Ovary (tissue), 10 donors: ENCODE measurements at places on chromosomes 5 and 9.

GRCh38 chr5:66872736-66873331 lies 276.6 kb downstream of the MAST4 start:
- no peaks in the 10 kb centered on the region for H3K4me1 ChIP-seq
- DNase-seq, result no peak
- H3K27ac ChIP-seq, result no peak overlapping the region
- no peaks in the 10 kb centered on the region for H3K27me3 ChIP-seq

DNA sequence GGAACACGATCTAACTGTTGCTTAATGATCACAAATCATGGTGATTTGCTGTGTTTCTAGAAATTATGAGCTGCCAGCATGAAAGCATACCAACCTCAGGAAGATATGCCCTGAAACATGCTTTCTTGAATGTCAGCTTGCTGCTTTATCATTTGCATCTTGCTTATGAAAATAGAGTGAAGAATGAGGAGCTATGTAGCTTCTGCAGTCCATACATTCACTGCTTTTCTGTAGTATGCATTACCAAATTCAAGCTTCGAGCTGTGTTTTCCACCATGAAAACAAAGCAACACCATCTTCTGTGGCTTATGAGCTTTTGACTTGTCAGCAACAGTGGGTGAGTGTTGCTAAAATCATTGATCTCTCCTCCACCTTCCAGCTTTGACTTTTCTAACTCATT lies 16.5 kb downstream of the F2RL2 start:
- no peaks in the 10 kb centered on the region for H3K36me3 ChIP-seq
- peaks cover 3% of the 10 kb centered on the region for H3K4me1 ChIP-seq

DNA sequence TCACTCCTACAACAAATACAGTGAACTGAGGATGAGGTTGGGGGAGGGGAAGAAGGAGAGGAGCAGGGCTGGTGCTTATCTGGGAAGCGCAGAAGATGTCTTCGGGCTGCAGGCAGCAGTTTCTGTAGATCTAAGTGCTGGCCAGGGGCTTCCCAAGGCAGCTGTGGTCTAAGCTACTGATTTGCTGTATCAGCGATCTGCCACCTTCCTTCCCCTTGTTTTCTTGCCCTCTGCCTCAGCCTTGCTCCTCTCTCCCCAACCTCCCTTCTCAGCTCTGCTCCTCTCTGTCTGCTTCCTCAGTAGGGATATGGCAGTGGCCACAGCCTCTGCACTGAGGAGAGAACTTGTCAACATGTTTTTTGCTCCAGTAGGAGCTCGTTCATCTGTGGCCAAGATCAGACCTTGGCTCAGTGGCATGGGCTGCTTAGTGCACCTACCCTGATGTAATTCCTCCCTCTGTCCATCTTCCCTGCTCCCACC lies 42.8 kb upstream of the IL6ST start:
- H3K36me3 ChIP-seq, result no peaks in the 10 kb centered on the region
- H3K4me3 ChIP-seq, result no peak overlapping the region
- no peaks in the 10 kb centered on the region for H3K27me3 ChIP-seq

- no peak for DNase-seq
- H3K27me3 ChIP-seq, result no peaks in the 10 kb centered on the region
- no peak overlapping the region for H3K4me3 ChIP-seq
- no peak overlapping the region for H3K27ac ChIP-seq
- peaks cover 2% of the 10 kb centered on the region for H3K4me1 ChIP-seq
Measured at GRCh38 chr9:69871118-69871834, 50.7 kb downstream of the CFAP95 start.
